ENCODE measurements at places on chromosomes 5 and 9.

GRCh38 chr5:88678770-88679381 lies 204.1 kb downstream of the MEF2C start:
- DNase-seq: no peak

DNA sequence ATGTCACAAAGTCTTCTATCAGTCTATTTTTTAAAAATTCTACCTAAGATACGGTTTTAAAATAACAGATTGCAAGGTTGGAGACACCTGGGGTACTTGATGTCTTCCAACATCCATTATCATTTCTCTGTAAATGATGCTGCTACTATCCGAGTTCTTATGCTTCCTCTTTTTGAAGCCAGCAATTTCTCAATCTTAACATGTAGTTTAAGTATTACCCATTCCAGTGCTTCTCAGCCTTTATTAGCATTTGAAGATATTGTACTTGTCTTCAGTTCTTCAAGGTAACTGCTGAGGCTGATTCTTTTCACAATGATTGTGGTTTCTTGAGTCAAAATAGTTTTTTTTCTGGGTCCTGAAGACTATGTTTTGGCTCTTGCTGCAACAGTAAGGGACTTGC lies 96.4 kb upstream of the SELENOP start:
- DNase-seq: no peak

GRCh38 chr5:107700481-107700880 lies 29.7 kb upstream of the EFNA5 start:
- no peak for DNase-seq

- DNase-seq: peak; percentile 40
Observed at GRCh38 chr5:180495292-180495691, 1.1 kb downstream of the CNOT6 start.

GRCh38 chr9:133355881-133356357 lies 368 bp downstream of the SURF1 start:
- DNase-seq: peak; percentile 46

DNA sequence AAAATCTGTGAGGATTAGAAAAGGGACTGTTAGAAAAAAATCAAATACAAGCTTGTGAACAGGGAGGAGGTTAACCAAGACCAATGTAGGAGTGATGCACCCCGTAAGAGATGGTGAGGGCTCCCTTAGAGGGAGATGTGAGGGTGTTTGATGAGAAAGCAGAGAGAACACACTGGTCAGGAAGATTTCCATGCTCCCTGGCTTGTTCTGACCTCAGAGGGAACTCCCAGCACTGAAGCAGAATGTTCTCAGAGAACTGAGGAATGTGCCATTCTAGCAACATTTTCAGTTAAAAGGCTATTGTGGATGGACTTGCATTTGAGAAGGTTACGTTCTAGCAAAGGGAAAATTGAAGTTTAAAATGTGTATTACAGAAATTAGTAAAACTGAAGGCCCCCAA lies 110.6 kb downstream of the HTR4 start:
- no peak for DNase-seq

DNA sequence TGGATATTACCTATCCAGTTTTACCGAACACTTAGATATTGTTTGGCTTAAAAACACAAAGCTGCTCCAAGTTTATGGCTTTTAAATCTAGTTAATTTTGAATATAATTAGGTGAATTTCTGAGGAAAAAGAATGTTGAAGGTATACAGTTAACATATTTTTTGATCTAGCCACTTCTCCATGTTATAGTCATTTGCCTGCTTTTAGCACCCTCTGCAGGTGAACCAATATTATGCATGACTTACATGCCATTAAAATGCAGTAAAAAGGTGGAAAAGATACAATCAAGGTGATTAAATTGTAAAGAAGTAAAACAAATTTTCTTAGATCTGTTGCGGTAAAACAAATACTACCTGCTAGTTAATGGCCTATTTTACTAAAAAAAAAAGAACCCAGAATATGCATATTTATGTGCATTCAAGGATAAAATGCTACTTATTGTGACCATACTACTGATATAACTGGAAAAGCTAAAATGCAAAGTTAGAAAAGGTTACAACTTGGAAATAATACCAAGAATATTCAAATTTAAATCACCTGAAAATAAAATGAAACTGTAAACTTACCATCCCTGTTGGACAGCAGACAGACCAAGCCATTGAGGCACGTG lies 132.1 kb downstream of the AP3B1 start:
- peak; percentile 11 for DNase-seq

GRCh38 chr5:67187006-67187715 lies 9.4 kb downstream of the CD180 start:
- DNase-seq: no peak

DNA sequence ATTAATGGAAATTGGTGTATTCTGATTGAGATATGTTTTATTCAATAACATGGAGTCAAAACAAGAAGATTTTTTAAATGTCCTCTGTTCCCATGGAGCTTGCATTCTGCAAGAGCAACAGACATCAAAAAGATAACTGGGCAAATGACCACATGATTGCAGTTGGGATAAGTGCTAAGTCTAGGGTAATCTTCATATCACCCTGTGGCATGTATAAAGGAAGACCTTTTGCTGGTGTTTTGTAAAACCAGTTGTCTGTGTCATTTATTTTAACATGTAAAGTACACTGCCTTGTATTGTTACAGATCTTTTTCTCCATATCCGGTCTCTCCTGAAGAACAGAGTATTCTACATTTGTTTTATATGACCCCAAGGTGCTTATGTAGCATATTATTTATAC lies 44.0 kb downstream of the PTCD2 start:
- no peak for DNase-seq

DNA sequence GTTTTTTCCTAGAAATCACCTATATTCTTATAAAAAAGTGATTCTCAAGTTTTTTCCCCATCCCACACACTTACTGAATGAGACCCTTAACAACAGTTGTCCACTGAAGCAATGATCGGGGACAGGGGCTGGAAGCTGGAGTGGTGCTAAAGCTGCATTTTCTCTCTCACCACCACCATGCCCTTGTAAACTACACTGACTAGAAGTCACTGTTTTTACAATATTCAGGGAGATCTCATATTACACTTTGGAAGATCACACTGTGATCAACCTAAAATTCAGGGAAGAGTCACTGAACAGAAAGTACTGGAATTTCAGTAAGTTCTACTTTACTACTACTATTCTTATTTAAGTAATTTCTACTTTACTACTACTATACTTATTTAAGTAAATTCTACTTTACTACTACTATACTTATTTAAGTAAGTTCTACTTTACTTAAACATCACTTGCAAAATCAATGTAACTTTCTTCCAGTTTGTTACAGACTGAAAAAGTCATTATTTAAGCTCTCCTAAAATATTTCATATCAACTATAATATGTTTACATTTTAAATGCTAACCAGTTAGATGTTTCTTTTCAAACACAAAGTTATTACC lies 164.3 kb downstream of the AGTPBP1 start:
- no peak for DNase-seq

- no peak for DNase-seq
Observed at GRCh38 chr9:97808972-97809371, 44.1 kb upstream of the FOXE1 start.

GRCh38 chr5:158049459-158049858 lies 190.5 kb upstream of the CLINT1 start:
- DNase-seq: peak; percentile 9

DNA sequence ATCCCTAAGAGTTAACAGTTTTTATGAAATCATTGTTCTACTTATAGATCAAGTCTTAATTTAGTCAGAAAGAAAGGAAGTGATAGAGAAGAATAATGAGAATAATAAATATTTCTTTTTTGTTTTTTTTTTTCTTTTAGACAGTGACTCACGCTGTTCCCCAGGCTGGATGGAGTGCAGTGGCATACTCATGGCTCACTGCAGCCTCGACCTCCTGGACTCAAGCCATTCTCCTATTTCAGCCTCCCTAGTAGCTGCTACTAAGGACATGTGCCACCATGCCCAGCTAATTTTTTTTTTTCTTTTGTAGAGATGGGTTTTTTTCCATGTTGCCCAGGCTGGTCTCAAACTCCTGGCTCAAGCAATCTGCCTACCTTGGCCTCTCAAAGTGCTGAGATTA lies 11.0 kb downstream of the IFNA21 start:
- no peak for DNase-seq

DNA sequence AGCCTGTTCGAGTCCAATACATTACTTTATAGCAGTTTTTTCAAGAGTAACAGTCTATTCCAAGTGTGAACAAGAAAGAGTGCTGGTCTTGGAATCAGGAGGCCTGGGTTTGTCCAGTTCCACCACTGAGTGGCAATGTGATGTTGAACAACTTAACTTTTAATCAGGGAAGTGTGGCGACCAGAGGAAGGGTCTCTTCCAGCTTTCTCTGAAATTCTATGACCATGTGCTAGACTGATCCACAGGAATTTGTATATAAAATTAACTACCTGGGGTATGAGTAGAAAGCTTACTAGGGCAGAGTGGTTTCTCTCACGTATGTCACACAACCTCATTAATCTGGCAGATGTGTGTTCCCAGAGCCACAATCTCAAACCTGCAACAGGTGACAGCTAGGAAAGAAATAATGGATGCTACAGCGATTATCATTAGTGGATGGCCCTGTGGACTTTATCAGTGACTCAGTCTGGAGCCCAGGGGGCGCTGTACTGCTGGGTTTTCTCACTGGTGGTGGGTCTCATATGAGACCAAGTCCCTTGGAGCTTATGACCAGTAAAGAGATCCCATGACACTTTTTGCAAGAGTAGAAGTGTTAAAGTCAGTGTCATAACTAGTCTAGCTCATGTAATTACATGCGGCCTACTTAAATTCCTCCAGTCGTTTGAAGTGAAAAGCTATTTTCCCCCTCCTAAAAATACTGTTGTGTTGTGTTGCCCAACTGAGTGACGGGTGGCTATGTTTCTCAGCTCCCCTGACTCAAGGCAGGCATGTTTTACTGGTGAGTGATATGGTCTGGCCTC lies 116.5 kb downstream of the GDNF start:
- no peak for DNase-seq

DNA sequence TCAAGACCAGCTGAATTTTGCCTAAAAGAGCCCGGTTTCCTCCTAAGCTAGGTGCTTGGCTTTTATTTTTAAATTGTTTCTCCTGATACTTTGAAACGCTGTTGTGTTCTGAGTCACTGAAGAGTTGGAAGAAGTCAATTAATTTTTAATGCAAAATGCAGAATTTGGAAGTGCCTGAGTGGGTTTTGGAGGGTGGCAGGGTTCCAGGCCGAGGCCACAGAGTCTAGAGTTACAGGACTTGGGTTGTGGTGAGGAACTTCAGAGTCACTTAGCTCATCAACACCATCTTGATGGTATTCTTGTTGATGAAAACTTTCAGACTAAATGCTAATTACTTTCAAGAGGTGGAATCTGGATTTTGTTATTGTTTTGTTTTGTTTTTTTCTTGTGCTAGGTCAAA lies 130.6 kb downstream of the PDZD2 start:
- no peak for DNase-seq

DNA sequence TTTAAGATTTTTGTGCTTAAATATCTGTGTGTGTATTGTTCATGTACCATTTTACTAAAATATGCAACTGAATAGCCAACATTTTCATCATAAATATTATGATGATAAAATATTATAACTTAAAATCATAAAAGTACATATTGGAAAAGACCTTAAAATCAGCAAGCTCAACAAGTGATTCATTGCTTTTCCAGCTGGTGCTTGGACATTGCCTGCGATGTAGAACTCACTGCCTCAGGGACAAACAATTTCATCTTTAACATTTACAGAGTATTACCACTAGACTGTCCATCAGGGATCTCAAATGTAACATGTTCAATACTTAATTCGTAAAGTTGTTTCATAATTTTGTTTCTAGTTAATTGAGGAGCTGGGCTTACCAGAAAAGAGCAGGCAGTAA lies 17.5 kb upstream of the SMARCA2 start:
- DNase-seq: no peak

DNA sequence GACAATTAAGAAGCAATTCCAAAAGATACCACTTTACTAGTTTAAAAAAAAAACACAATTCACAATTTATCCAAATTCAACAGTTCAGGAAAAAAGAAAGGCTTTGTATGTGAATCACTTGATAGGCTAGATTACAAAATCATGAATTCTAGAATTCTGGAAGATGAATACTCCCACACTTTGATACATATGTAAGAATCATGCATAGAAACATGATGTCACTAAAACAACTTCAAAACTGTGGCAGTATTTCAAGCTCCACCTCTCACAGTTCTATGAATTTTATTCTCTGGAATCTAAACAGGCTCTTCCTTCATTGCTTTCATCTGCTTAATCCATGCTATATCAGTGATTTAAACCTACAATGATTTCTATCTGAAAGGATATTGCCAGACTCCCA lies 51.0 kb downstream of the GNAQ start:
- DNase-seq: no peak

DNA sequence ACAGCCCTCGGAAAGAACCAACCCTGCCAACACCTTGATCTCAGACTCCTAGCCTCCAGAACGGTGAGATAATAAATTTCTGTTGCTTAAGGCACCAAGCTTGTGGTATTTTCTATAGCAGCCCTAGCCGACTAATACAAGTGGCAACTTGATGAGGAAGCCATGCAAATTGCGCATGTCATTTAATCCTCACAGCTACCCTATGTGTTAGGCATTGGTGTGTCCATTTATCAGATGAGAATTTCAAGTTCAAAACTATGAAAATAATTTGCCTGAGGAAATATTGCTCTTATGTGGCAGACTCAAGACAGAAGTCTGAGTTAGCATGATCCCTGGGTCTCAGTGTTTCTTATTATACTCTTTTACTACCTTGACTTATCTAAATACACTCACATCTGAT lies 264.0 kb downstream of the PDE4D start:
- no peak for DNase-seq

DNA sequence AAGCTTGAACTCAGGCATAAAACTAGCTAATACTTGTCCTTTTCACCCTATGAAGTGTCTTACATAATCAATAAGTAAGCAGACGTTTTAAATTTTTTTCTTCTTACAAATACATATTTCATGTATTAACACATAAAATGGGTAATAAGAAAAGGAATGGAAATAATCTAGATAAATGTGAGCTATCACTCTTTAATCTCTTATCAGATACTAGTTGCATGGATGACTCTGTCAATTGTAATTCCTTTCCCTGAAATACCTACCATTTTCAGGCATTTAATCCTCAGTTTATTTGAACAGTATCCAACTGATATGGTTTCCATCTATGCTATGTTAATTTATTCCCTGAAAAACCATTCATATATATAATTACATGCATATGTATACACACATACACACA lies 166.0 kb upstream of the RGS7BP start:
- DNase-seq: no peak

DNA sequence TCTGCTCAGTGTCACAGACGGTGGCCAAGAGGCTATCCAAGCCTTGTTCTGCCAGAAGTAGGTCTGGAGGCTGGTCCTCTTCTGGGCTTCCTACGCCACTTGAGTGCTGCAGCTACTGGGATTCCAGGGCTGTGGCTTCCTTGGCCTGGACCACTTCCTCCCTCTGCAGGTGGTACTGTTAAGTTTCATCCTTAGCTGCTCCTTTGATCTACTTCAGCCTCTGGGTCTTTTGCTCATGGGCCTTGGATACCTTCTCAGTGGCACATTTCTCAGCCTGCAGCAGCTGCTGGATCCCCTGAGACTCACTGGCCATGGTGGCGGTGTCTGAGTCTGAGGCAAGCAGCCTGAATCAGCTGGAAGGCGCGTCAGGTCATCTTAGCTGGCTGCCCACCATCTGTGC lies 10.3 kb downstream of the CNOT8 start:
- no peak for DNase-seq
